ENCODE measurements at places on chromosomes 6 and 20. TPM values are rescaled to one million over a fixed set of nuclear protein-coding genes. Genes with fewer than 3 reads are reported as not detected.

- DNase-seq: no peak
Measured at GRCh38 chr6:157019733-157020132, 242.6 kb downstream of the ARID1B start.

DNA sequence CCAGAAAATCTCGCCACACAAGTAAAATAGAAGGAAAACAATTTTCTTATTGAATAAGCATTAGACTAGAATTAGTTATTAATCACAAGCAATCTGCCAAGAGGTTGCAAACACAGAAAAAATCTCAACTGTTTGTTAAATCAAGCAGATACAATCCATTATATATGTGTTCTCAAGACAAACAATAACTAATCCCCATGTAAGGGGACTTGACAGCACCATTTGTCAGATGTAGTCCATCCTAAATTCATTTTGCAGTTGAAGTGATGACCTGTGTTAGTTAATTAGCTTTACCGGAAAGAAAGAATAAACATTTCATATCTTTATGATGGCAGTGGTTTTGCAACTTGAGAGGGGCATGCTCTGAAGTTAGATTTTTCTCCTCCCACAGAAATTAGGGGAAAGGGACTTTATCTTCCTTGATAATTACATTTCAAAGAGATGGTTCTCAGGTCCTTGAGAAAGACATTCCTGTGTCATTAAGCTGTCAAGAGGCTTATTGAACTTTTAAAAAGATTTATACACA lies 1588.0 kb downstream of the GRIK2 start:
- no peak for DNase-seq

GRCh38 chr6:148598724-148599123 lies 148.1 kb upstream of the UST start:
- no peak for DNase-seq

- no peak for DNase-seq
Measured at GRCh38 chr6:106973836-106974335, 643 bp downstream of the CD24 start.

The CLVS2 gene
- 0.26 TPM for total RNA-seq

- DNase-seq: no peak
Measured at GRCh38 chr6:112488238-112488637, 141.1 kb downstream of the RFPL4B start.

GRCh38 chr20:34874094-34874654 lies 1.5 kb upstream of the GGT7 start:
- DNase-seq: peak; percentile 88

DNA sequence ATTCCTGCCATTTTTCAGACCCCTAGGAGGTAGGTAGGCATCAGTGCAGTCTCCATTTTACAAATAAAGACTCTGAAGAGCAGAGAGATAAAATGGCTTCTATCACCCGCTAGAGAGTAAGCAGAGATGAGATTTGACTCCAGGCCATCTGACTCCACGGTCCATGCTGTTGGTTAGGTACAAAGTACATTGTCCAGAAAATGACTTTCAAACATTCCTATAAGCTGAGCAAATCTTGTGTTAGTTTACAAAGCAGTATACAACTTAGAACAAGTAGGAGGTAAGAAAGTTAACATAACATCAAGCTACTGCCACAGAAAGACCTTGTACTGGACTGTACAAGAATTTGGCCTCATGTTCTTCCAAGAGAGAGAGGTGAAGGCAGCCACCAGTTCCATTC lies 14.9 kb downstream of the BTN1A1 start:
- no peak for DNase-seq
